Activated B cell treated with CpG ODN at 0.5 μM for 24 hours (primary cell): ENCODE measurements at places on chromosomes 1 and 21. TPM values are rescaled to one million over a fixed set of nuclear protein-coding genes. Genes with fewer than 3 reads are reported as not detected.

DNA sequence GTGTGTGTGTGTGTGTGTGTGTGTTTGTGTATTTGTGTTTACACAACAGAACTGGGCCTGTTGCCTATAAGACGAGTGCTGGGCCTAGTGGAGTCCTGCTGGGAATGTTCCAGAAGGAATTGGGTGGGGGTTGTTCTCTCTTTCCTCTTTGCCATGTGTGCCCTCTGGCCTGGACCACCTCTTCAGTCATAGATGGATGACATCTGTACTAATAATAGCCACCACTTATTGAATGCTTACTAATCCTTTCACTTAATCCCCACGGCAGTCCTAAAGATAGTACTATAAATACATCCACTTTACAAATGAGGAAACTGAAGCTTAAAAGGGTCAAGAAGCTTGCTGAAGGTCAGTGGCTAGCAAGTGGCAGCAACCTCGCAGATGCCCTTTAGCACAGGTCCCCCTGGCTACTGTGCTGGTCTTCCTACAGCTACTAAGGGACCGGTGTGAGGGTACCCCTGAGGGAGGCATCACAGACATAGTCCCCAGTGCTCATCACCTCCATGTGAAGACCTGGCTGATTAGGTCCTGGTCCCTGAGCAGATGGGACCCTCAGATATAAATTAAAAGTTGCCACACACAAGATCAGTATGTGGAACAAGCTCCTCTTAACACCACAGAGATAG is 55.2 kb upstream of the KIF1B start:
- no peak for DNase-seq

The OPRD1 gene
- not detected in 2 replicates for total RNA-seq

The PAQR6 gene
- total RNA-seq, result 1.6 and 1.8 TPM in 2 replicates

- peak; percentile 16 for DNase-seq
Observed at GRCh38 chr21:45543710-45544448, 1.6 kb upstream of the SLC19A1 start.

- no peak for DNase-seq
Observed at GRCh38 chr1:220363196-220363837, 91.1 kb upstream of the RAB3GAP2 start.

DNA sequence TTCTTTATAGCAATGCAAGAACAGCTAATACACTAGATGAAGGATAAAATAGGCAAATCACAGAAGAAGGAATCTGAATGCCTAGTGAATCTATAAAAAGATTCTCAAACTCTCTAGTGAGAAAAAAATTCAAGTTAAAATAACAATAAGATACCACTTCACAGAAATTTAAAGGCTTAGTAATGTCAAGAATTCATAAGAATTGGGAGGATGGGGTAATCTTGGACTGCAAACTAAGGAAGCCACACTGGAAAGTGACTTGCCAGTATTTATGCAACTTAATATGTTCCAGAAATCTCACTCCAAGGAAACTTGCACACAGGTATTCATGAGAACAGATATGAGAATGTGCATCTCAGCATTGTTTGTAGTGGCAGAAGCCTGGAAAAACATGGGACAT is 38.9 kb upstream of the PRRC2C start:
- DNase-seq, result no peak

The SH2D1B gene
- not detected in 2 replicates for total RNA-seq

- DNase-seq, result peak; percentile 58
Observed at GRCh38 chr21:41367945-41368734, 6.3 kb downstream of the MX2 start.

- DNase-seq, result no peak
Observed at GRCh38 chr1:57393058-57393584, 30.7 kb downstream of the DAB1 start.

GRCh38 chr1:89870998-89871397 is 50.2 kb downstream of the LRRC8D start:
- no peak for DNase-seq

- no peak for DNase-seq
Observed at GRCh38 chr21:24850121-24850520, 757.2 kb downstream of the MRPL39 start.

GRCh38 chr1:31122741-31123140 is 57.2 kb upstream of the PUM1 start:
- no peak for DNase-seq

GRCh38 chr1:180027949-180028445 is 73.4 kb downstream of the CEP350 start:
- DNase-seq, result no peak

DNA sequence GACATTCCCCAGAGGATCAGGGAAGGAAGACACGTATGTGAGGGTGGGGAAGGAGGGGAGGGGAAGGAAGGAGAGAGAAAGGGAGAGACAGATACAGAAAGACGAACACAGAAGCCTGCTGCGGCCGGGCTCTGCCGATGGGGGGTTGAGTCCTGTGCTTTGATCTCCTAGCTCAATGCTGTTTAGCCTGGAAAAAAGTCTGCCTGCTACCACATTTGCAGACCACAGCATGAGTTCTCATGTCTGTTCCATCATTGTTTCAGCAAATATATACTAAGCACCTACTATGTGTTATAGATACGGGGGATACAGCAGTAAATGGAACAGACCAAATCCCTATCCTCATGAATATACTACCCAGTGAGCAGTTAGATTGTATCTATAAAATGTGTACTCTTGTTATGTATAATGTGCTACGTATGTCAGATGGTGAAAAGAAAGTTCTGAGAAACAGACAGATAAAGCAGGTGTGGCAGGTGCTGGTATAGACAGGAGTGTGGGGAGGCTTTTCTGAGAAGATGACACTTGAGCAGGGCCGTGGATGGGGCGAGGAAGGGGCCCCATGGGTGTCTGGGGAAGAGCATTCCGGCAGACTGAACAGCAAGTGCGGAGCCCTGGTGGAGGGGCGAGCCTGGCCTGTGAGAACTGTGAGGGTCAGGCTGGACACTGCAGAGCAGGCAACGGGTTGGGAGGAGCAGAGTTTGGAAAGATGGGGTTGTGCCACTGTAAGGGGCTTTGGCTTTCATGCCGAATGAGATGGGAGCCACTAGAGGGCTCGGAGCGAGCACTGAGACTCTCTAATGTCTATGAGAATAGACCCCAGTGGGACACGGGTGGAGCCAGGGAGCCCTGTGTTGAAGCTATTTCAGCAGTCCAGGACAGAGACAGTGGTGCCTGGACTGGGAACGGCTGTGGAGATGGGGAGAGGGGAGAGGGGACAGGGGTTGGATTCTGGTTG is 34.1 kb downstream of the KIAA1614 start:
- DNase-seq, result no peak

The TNFRSF18 gene
- 36.7 and 37.5 TPM in 2 replicates for total RNA-seq

The GRHL3 gene
- total RNA-seq, result 0.64 and 0.78 TPM in 2 replicates

The RWDD3 gene
- total RNA-seq, result 17.1 and 18.9 TPM in 2 replicates

The DCST1 gene
- total RNA-seq, result not detected in 2 replicates

The FAM163A gene
- not detected in 2 replicates for total RNA-seq

The ITLN2 gene
- not detected in 2 replicates for total RNA-seq

DNA sequence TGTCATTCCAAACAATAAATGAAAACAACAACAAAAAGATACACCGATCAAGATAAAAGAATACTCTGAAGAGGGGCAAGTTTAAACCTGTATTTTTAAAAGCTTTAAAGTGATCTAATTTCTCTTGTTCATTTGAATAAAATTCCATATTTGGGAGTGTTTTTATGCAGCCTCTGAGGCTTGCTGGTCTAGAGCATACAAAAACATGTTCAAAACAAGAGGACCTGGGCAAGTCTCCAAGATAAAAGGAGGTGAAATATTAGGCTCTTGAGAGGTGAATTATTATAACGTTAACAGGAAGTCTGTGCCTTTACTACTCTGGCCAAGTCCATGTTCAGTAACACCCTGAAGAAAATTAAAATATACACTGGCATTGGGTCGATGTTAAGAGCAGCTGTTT is 20.1 kb downstream of the URB1 start:
- DNase-seq, result no peak

The S100A5 gene
- total RNA-seq, result 0.51 TPM in 1 of 2 replicates, not detected in the other

DNA sequence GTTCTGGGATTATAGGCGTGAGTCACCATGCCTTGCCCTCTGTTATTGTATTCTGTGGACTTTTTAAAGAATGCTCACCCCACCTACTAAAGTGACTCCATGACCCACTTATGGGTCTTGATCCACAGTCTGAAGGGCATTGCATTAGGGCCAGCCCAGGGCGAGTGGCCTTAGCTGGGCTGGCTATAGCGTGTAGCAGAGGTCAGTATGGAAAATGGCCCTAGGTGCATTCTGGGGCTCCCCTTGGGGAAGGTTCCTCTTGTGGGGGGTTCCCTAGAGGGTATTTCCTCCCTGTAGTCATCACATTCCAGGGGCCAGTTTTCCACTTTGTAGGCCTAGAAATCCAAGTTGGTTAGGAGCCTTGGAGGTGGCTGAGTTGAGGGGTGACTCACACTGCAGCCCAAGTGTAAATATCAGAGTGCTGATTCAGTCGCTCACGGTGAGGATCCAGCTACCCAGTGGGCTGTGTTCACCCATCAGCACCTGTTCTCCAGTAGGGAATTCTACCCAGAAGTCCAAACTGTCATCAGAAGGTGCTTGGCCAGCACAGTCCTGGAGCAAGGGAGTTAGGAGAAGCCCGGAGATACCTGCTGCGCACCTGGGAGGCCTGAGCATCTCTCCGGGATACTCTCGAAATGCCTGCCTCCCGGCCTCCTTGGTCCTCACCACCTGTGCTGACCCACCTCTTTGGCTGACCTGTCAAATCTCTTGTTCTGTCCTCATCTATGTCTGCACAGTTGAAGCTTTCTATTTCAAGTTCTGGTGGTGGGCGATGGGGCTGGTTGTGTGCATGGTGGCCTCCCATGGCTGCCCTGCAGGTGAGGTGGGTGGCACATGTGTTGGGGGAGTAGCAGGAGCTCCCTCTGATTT is 52.2 kb downstream of the NENF start:
- DNase-seq, result no peak

- no peak for DNase-seq
Observed at GRCh38 chr1:90925928-90926869, 95.6 kb downstream of the ZNF644 start.

DNA sequence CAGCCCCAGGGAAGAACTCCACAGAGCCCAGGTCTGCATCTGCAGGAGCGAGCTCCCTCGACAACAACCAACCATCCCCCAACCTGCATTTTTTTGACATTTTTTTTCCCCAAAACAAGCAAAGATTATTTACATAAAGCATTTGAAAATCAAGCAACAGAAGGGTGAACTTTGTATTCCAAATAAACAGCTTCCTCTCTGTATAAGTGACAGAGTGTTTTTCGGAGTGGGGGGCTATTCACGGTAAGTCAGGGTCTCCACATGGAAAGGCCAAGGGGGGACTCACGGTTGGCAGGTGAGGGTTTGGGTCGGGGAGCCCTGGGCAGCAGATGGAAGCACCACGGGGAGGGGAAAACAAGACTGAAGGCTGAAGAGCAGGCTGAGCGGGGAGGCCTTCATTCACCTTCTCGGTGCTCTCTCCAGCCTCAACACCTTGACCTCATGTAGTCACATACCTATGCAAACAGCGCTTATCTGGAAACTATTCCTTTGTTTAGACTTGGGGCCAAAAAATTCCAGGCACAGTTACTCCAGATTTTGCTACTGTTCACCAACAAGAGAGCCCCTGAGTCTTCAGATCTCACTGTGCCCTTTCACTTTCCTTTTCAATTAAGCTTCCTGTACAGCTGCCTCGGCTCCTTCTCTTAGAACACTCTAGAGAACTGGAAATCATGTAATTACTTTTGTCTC is 27.6 kb downstream of the C2CD2 start:
- DNase-seq, result no peak

DNA sequence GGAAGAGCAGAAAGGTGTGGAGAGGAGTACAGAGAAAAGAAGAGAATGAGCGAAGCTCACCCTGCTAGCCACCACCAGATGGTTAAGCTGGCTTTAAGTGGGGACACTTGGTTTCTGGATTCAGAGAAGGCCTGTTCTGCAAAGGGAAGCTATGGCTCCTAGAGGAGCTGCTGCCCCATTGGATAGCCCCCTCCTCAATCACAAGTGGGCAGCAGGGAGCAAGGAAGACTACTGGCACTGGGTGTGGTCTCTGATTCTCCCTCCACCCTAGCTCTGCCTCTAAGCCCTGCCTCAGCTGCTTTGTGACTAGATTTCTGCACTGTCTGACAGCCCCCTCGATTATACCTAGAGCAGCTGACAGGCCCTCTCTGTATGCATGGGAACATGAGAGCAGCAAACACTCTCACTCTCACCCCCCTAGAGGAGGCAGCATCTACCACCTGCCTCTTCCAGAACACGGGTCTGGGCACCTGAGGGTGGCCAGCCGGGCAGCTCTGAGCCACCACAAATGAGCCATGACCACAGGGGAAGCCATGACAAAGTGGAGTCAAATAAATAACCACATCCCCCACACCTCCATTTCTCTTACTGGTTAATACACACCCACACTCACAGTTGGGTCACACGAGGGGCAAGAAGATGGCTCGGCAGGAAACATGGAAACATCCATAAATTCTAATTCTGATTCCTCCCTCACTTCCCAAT is 13.6 kb downstream of the PLEKHA6 start:
- DNase-seq, result no peak

- DNase-seq, result no peak
Observed at GRCh38 chr1:234885601-234886000, 243.0 kb downstream of the TOMM20 start.

GRCh38 chr1:247430434-247430833 is 14.5 kb downstream of the NLRP3 start:
- no peak for DNase-seq

The EDN2 gene
- not detected in 2 replicates for total RNA-seq

The GOLT1A gene
- total RNA-seq, result not detected in 2 replicates

DNA sequence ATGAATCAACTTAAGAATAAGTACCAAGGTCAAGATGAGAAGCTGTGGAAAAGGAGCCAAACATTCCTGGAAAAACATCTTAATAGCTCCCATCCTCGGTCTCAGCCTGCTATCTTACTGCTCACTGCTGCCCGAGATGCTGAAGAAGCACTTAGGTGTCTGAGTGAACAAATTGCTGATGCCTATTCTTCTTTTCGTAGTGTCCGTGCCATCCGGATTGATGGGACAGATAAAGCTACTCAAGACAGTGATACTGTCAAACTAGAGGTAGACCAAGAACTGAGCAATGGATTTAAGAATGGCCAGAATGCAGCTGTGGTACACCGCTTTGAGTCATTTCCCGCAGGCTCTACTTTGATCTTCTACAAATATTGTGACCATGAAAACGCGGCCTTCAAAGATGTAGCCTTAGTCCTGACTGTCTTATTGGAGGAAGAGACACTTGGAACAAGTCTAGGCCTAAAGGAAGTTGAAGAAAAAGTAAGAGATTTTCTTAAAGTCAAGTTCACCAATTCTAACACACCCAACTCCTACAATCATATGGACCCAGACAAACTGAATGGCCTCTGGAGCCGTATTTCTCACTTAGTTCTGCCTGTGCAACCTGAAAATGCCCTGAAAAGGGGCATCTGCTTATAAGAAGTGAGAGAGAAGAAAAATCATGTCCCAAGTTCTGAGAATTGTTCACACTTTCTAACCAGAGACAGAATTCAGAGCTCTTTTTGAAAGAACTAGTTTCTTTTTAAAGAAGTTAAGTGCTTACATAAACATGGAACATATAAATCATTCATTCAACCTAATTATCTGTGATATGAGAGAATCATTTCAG is 35.7 kb downstream of the TOR1AIP1 start:
- DNase-seq, result no peak

- DNase-seq, result no peak
Observed at GRCh38 chr1:216186141-216186540, 237.1 kb downstream of the USH2A start.
